NCI-H2081 (cell line): ENCODE measurements at places on chromosomes 16 and 17.

GRCh38 chr17:14270508-14270907 is 30.4 kb upstream of the HS3ST3B1 start:
- no peak for DNase-seq

GRCh38 chr16:11094075-11094856 is 149.9 kb downstream of the CLEC16A start:
- no peak for DNase-seq

GRCh38 chr17:74012465-74012864 is 191.0 kb upstream of the RPL38 start:
- peak; percentile 56 for DNase-seq

- DNase-seq, result no peak
Measured at GRCh38 chr17:66677201-66677981, 157.5 kb upstream of the CACNG5 start.

DNA sequence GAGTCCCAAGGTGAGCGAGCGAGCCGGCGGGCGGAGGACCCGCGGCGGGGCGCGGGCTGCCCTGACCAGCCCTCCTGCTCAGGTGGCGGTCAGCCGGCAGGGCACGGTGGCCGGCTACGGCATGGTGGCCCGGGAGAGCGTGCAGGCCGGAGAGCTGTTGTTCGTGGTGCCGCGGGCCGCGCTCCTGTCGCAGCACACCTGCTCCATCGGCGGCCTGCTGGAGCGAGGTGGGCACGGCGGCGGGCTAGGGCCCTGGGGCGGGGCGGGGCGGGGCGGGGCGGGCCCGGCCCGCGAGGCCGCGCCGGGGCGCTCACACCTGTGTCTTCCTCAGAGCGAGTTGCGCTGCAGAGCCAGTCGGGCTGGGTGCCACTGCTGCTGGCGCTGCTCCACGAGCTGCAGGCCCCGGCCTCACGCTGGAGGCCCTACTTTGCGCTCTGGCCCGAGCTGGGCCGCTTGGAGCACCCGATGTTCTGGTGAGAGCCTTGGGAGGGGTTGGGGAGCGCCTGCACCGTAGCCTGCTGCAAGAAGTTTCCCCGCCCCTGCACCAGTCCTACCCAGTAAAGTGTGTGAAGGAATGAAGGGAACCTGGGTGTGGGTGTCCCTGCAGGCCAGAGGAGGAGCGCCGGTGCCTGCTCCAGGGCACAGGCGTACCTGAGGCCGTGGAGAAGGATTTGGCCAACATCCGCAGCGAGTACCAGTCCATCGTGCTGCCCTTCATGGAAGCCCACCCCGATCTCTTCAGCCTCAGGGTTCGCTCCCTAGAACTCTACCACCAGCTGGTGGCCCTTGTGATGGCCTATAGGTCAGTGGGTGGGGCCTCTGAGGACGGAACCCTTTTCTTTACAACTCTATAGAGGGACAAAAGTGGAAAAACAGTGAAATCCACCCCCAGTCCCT is 802 bp downstream of the SETD6 start:
- no peak for DNase-seq

- DNase-seq, result no peak
Measured at GRCh38 chr16:49767998-49768397, 87.9 kb downstream of the ZNF423 start.

DNA sequence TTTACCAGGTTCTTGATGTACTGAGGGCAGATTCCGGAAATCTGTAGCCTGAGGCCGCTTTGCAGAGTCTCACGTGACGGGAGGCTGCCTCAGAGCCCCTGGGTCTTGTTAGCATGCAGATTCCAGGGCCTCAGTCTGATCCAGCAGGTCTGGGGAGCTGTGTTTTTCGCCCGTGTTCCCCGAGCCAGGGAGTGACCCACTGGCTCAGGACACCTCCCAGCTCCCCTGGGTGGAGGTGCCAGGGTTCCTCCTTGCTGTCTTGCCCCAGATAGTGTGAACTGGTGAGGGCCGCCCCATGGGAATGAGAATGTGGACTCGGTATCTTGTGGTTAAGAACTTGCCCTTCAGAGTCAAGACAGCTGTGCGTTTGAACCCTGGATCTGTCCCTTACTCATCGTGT is 98.6 kb downstream of the OR1D5 start:
- no peak for DNase-seq

DNA sequence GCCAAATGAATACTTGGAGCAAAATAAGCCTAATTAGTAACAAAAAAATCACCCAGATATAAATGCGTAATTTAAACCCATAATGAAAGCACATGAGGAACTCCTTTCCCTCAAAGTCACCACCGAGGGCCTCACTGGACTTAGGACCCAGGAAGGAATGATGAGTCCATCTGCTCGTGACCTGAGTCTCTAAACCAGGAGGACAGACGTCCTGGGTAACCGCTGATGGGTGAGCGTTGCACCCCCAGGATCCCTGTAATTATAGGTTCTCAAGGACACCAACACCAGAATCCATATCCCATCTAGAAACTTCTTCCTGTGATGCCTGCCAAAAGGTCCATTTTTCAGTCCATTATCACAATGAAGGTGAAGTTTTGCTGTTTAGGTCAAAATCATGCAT is 121.4 kb downstream of the ZNF778 start:
- DNase-seq, result no peak

DNA sequence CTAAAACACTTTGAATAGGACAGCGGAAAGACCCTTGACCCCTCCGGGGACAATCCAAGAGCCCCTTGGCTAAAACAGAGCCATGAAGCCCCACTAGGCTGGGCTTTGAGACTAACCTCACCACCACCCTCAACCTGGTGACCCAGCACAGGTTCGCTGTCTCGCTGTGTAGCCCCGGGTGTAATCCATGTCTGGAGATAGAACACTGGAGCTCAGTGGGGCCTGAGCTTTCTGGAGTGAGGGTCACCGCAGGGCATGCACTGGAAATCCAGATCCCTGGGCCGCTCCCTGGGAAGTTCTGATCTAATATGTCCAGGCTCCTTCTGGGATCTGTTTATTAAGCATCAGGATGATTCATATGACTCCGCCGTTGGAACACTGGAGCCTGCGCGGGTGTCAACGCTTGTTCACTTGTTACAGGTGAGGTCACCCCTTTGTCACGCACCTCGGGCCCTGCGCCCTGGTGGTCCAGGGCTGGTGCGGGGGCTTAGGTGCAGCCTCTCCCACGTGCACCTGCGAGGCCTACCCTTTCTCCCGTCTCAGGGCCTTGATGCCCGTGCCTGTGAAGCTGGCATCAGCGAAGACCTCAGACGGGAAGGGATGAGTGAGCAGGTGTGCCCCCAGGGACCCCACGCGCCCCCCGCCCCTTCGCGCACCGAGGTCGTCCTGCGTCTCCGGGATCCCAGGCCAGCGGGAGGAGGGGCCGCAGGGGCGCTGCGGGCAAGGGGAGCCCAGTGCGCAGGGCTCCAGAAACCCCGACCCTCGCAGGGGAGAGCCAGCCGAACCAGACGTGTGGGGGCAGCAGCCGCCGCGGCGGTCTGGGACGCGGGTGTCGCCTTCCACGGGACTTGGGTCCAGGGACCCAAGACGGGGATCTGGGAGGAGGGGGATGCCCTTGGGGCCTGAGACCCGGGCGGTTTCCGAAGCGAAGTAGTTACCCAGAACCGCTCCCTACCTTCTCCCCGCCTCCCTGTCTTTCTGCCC is 224.1 kb upstream of the FOXF1 start:
- no peak for DNase-seq

DNA sequence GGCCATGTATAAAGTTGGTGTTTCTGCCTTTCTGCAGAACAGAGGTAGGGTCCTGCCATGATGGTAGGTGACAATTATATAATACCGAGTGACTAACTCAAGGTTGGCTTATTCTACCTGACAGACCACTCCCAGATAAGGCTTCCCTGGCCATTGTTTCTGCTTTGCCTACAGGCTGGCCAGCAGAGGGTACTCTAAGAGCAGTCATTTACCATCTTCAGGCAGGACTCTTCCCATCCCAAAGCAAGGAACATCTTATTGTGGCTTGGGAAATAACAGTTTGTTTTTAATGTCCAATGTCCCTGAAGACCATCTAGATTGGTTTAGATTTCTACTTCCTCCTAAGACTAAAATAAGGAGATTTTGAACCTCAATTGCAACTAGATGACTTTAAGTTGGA is 74.1 kb downstream of the SNX11 start:
- DNase-seq, result peak; percentile 49

GRCh38 chr17:43118679-43119615 is 6.2 kb downstream of the BRCA1 start:
- DNase-seq, result no peak

GRCh38 chr17:83150369-83151055 is 71.1 kb downstream of the METRNL start:
- no peak for DNase-seq

- no peak for DNase-seq
Measured at GRCh38 chr16:12798846-12799245, 4.8 kb downstream of the CPPED1 start.

DNA sequence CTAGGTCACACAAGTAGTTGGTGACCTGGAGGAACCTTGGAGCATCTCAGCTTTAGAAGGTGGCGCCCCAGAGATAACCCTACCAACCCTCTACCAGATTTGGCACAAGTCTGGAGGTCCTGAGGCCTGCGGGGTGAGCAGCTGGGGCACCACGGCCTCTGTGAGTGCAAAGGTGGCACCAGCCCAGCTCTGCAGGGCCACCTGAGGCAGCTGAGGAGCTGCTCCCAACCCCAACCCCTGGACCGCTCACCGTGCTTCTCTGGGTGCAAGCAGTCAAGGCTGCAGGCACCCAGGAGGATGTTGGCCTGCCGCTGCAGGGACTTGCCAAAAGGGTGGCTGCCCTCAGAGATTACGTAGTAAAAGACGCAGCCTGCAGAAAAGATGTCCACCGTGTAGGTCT is 28.4 kb upstream of the ICAM2 start:
- DNase-seq, result no peak

DNA sequence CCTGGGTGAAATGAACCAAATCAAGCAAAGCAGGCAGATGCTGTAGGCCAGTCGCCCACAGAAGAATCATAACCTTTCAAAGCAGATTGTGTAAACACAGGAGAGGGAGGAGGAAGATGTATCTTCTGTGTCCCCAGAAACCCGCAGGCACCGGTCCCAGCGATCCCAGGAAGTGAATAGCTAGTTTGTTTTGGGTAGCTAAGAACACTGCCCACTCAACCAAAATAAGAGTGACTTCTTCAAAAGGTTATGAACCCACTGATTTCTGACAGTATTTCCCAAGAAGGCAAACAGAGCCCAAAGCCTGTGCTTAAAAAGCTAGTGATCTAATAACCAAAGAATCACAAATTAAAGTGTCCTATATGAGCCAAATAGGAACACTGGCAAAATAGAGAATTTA is 67.8 kb downstream of the GRIN2A start:
- no peak for DNase-seq

DNA sequence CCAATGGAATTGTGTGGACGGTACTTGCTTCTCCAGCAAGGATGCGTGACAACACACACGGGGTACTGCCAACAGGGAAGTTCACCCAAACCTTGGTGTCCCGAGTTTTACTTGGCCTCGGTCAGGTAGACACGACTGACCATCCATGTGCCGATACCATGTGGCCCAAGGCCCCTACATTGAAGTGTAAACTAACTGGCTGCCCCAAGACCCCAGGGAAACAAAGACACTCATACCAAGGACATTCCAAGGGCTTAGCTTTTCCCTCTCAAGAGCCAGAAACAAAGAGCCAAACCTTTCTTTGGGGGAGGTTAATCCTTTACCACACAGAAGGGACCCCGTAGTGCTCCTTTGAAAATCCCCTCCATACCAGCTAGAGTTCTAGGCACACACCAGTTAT is 215.9 kb upstream of the TNRC6C start:
- DNase-seq, result no peak

DNA sequence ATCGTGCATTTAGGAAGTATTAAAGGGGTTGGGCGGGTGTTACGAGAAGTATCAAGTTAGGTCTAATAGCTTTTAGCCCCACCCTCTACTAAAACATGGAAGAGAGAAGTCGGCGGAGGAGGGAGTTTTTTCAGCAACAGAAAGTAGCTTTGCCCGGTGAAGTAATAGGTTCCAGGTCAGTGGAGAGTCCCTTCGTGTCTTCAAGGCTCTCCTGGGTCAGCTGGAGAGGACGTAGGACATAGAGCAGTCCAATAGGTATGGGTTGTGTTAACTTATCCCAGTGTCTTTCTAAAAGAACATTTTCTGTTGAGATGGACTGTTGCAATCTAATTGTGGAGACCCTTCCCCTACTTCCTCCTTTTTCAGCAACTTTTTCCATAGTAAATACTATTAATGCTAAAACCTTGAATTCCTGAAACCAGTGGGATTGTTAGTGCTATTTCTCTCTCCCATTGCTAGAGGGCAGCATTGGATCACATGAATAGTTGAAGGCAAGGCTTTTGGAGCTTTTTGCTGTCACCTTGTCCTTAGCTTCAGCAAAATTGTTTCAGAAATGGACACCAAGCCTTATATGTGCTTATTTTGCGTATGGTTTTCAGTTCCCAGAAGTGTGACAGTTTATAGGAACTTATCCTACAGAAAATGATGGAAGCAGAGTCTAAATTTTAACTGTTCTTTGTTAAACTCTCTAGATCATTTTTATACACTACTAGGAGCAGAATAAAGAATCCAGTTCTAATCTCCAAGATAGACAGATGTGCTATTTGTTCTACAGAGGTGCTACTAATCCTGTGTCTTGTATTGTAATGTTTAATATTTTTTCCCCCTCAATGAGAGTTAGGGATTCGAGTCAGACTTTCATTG is 38.4 kb downstream of the UTP18 start:
- DNase-seq, result peak; percentile 66

DNA sequence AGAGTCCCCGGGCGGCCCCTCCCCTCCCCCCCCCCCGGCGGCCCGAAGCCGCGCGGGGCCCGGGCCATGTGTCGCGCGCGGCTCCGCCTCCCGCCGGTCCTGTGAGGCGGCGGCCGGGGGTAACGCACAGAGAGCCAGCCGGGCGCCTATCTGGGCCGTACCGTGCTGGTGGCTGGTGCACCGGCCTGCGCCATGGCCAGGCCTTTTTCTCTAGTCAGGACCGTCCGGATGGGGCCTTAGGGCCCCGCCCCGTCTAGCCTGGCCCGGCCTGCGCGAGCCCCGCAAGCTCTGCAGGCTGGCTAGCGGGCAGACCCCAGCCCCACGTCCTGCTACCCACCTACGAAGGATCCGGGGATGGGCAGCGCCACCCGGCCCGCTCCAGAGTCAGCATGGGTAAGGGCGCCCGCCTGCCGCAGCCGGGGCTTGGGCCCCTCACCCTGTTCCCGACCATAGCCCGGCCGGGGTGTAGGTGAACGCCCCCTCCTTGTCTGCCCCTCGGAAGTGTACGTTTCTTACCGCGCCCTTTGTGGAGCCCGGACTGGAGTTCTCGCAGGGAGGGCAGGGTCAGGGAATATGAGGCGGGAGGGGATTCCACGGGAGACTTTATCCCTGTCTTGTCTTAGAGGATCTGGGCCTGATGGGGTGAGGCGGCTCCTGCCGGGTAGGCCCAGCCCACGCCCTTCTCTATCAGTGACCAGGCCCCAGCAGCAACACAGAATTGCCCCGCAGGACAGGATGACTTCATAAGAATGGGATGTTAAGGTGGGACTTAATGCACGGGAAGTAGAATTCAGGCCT is at the start of gene CENPT:
Gene CENPT, minus strand, starts transcription at position 630 of the 798 bp plus-strand sequence. CDS start 13,834 bp downstream, outside the sequence.
- no peak for DNase-seq

- no peak for DNase-seq
Measured at GRCh38 chr16:934178-934577, 36.6 kb downstream of the LMF1 start.

- DNase-seq, result no peak
Measured at GRCh38 chr16:89639385-89639784, 18.1 kb downstream of the CHMP1A start.
